MCF 10A (cell line): ENCODE measurements at places on chromosomes 11 and 22. TPM values are rescaled to one million over a fixed set of nuclear protein-coding genes. Genes with fewer than 3 reads are reported as not detected.

DNA sequence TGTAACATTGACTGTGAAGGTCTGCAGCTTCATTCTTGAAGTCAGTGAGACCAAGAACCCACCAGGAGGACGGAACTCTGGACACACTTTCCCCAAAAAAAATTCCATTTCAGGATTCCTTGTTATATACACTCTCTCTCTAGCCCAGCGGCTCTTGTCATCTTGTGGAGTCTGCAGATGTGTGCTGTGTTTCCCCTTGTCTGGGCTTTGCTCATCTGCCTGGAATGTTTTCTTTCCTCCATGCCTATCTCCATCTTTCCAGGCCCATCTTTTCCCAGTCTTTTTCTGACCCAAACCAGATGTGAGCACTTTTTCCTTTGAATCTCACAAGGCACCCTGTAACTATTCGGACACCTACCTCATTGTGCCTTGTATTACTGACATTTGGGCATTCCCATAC, 5.1 kb upstream of the DRG1 start:
- no peak overlapping the region for H3K27ac ChIP-seq
- H3K27me3 ChIP-seq = no peaks in the 10 kb centered on the region
- H3K36me3 ChIP-seq = no peaks in the 10 kb centered on the region
- no peaks in the 10 kb centered on the region for H3K4me1 ChIP-seq
- DNase-seq = no peak
- H3K4me3 ChIP-seq = no peak overlapping the region

GRCh38 chr11:92632495-92632894, 337.0 kb upstream of the MTNR1B start:
- no peak overlapping the region for H3K4me3 ChIP-seq
- H3K36me3 ChIP-seq = no peaks in the 10 kb centered on the region
- H3K27me3 ChIP-seq = no peaks in the 10 kb centered on the region
- no peaks in the 10 kb centered on the region for H3K4me1 ChIP-seq
- H3K27ac ChIP-seq = no peak overlapping the region

DNA sequence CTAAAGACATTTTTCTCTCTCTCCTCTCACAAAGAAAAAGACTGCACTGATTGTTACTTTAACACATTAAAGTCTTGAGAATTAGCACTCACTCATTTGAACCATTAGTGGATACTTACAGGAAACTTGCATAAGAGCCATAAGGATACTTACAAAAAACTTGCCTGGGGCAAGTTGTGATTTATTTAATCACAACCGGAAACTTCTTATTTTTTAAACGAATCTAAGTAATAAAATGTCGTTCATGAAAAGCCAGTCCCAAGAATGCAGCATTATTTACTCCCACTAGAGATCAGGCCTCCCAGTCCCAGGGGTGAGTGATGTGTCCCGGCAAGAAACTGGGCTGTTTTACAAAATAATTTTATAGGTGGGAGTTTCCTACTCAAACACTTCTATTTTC, 59.3 kb upstream of the TTC12 start:
- H3K36me3 ChIP-seq = no peaks in the 10 kb centered on the region
- peak; percentile 26 for DNase-seq
- no peak overlapping the region for H3K4me3 ChIP-seq
- no peak overlapping the region for H3K27ac ChIP-seq
- peaks cover 14% of the 10 kb centered on the region for H3K4me1 ChIP-seq

DNA sequence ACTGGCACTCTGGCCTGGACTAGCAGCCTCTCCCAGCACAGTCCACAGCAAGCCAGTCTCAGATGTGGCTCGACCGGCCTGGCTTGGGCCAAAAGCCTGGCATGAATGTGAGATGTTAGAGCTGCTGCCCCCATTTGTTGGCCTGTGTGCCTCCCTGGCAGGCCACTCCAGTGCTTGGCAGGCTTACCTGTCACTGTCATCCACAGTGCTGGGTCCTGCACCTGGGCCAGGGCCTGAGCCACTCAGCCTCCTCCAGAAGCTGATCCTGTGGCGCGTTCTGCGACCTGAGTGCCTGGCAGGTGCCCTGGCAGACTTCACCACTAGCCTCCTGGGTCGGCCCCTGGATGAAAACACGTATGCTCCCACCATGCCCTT, 36.1 kb downstream of the RRP8 start:
- DNase-seq = no peak
- no peaks in the 10 kb centered on the region for H3K27me3 ChIP-seq
- no peak overlapping the region for H3K27ac ChIP-seq
- H3K36me3 ChIP-seq = peaks cover 5% of the 10 kb centered on the region

DNA sequence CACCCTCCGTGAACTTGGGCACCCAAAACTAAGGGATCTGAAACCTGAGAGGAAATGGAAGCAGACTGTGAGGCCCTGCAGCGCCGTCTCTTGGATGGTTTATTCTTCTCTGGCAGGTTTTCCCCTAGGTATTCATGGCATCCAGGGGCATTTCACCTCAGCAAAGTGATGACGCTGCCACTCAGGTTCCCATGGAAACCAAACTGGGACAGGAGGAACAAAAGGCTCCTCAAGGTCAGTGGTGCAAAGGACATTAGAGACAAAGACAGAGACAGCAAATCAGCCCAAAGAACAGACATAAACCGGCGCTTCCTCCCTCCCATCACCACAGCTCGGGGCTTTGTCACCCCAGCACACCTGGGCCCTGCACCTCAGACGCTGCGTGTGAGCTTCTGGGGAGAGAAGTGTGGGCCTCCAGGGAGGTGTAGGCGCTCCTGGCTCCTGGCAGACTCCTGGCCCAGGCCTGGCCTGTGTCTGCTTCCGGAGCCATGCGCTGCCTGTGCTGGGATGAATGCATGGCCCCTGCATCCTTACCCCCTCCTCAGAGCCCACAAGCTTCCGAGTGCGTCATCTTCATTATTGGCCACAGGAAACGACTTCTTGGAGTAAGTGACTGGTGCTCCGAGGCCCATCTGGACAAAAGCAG, 5.9 kb downstream of the TP53AIP1 start:
- no peak for DNase-seq
- H3K36me3 ChIP-seq = peaks cover 6% of the 10 kb centered on the region
- no peak overlapping the region for H3K4me3 ChIP-seq
- H3K27me3 ChIP-seq = no peaks in the 10 kb centered on the region

GRCh38 chr11:73478737-73479347, 102.6 kb downstream of the RELT start:
- no peak overlapping the region for H3K4me3 ChIP-seq
- peaks cover 15% of the 10 kb centered on the region for H3K4me1 ChIP-seq
- no peaks in the 10 kb centered on the region for H3K27me3 ChIP-seq
- H3K27ac ChIP-seq = no peak overlapping the region

GRCh38 chr22:17116572-17117330, 4.4 kb downstream of the TMEM121B start:
- no peaks in the 10 kb centered on the region for H3K4me1 ChIP-seq
- H3K36me3 ChIP-seq = peaks cover 5% of the 10 kb centered on the region
- no peak for DNase-seq
- no peak overlapping the region for H3K4me3 ChIP-seq

DNA sequence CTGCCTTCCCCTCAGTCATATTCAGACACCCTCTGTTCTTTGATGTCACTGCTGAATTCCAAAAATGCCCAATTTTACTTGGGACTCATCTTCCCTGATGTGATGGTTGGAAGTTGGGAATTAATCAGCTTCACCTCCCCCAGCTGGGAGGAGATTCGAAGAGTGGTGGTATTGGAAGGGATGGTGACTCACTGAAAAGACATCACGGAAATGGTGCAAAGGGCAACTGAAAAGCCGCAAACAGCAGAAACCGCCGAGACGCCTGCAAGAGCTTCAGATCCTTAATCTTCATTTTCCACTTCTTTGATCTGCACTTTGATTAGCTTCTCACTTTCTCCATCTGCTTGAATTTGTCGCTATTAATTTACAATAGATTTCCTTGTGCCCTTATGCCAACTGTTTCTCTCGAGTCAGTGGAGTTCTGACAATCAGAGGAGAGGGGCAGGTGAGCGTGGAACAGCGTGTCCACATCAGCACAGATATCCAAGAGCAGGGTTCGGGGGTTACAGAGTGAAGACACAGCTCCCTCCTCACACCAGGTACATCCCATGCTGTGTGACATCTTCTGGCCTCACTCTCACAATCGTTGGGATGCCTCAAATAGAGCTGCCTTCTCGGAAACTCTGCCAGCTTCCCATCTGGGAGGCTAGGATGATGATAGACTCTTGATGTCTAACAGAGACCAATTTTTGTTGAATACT, 325.4 kb downstream of the BRD1 start:
- no peak for DNase-seq
- no peak overlapping the region for H3K4me3 ChIP-seq
- no peaks in the 10 kb centered on the region for H3K36me3 ChIP-seq
- H3K27me3 ChIP-seq = no peaks in the 10 kb centered on the region

DNA sequence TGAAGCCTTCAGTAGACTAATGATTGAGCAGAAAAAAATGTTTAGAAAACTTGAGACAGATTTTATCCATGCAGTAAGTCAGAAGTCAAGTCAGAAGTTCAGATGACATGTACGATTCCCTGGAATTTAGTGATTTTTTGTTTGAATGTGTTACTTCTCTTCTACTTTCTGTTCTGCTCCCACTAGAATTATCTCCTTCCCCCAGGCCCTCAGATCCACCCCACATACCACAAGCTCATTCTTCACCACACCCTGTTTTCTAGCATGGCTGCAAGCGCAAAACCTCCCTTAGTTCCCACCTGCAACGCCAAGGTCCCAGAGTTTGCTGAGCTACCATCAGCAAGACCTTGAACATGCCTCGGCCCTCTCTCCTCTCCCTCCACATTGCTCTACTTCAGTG, 64.1 kb downstream of the KCNJ1 start:
- peaks cover 6% of the 10 kb centered on the region for H3K36me3 ChIP-seq
- no peak for DNase-seq
- H3K4me1 ChIP-seq = peaks cover 6% of the 10 kb centered on the region
- H3K27ac ChIP-seq = no peak overlapping the region
- H3K4me3 ChIP-seq = no peak overlapping the region
- H3K27me3 ChIP-seq = no peaks in the 10 kb centered on the region

- no peak overlapping the region for H3K4me3 ChIP-seq
- peaks cover 12% of the 10 kb centered on the region for H3K4me1 ChIP-seq
- no peaks in the 10 kb centered on the region for H3K36me3 ChIP-seq
- H3K27ac ChIP-seq = no peak overlapping the region
- no peaks in the 10 kb centered on the region for H3K27me3 ChIP-seq
- DNase-seq = peak; percentile 41
These were observed 4.3 kb upstream of the APOL6 start for GRCh38 chr22:35643991-35644390.

DNA sequence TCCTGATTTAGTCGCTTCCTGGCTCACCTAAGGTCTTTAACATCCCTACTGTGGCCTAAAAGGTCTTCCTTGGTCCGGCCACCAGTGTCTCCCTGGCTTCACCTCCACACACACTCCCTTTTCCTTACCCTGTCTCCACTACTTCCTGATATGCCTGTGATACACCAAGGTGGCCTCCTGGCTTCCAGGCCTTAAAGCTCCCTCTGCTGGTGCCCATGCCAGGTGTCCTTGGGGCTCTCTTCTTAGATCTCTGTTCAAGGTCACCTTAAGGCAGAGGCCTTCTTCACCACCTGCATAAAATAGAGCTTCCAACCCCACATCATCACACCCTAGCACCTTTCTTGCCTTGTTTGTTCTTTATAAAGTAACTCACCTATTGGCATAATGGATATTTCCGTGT, 787.7 kb downstream of the NTM start:
- DNase-seq = peak; percentile 1
- no peak overlapping the region for H3K27ac ChIP-seq
- no peak overlapping the region for H3K4me3 ChIP-seq
- no peaks in the 10 kb centered on the region for H3K36me3 ChIP-seq

DNA sequence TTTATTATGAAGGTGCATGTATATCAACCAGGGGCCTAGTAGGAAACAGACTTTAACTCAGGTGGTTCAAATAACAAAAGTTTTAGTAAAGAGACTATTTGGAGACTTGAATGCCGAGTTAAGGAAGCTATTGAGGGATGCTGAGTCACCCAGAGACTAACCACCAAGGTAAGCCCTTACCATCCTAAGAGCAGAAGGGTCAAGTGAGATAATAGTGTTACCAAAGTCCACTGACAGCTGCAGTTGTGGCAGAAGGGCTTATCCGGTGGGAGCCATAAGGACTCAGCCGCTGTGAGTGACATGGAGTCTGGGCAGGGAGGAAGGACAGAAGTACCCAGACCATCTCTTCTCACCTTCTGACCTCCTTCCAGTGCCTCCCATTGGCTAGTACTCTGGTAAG, 134.0 kb downstream of the INSC start:
- no peaks in the 10 kb centered on the region for H3K36me3 ChIP-seq
- H3K27ac ChIP-seq = no peak overlapping the region
- DNase-seq = no peak
- H3K4me3 ChIP-seq = no peak overlapping the region

DNA sequence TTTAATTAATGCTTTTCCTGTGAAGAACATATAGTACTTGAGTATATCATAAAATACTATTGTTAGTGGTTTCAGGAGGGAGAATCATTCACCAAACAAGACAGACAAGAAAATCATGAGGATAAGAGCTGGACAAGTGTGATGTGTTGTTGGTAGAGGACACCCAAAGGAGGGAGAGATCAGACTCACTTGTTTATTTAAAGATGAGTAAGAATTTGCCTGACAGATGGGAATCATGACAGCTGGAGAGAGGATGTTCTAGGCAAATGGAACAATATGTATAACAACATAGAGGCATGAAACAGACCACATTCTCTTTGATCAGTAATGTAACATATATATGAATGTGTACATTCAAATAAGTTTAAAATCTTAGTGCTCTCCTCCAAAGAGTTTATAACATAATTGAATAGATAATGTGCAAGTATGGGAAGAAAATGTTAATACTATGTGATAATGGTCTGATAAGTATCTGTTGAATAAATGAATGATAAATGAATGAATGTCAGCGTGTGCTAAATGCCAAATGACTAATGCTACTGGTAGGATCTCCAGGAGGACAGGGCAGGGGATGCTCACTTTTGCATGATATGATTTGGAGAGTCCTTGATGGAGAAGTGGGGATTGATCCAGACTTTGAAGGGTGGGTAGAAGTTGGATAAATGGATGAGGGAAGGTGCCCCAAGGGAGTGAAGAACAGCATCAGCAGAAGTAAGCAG, 228.9 kb upstream of the SORL1-AS1 start:
- no peak overlapping the region for H3K4me3 ChIP-seq
- peaks cover 5% of the 10 kb centered on the region for H3K4me1 ChIP-seq
- no peaks in the 10 kb centered on the region for H3K36me3 ChIP-seq
- no peak for DNase-seq
- H3K27me3 ChIP-seq = no peaks in the 10 kb centered on the region
- H3K27ac ChIP-seq = no peak overlapping the region

DNA sequence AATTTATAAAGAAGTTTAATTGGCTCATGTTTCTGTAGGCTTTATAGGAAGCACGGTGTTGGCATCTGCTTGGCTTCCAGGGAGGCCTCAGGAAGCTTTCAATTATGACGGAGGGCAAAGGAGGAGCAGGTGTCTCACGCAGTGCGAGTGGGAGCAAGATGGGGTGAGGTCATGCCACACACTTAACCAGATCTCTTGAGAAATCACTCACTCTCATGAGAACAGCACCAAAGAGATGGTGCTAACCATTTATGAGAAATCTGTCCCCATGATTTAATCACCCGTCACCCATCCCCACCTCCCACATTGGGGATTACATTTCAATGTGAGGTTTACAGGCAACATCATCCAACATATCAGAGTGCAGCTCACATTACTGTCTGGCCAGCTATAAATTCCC, 103.5 kb downstream of the ARHGAP8 start:
- peak; percentile 29 for DNase-seq
- peaks cover 43% of the 10 kb centered on the region for H3K4me1 ChIP-seq
- H3K27ac ChIP-seq = peak overlapping the region; percentile 97
- no peak overlapping the region for H3K4me3 ChIP-seq
- H3K27me3 ChIP-seq = no peaks in the 10 kb centered on the region

Gene KCNE3
- not detected in 2 replicates for total RNA-seq

Gene TEX12
- total RNA-seq = not detected in 2 replicates

Gene ALDH3B1
- total RNA-seq = 37.2 and 50.1 TPM in 2 replicates

Gene UBQLNL
- not detected in 2 replicates for total RNA-seq

Gene RGL4
- not detected in 2 replicates for total RNA-seq

Gene LDLRAD3
- 39.2 and 55.7 TPM in 2 replicates for total RNA-seq

Gene SCGB1D2
- total RNA-seq = not detected in 2 replicates

Gene SCN2B
- total RNA-seq = not detected in 2 replicates

Gene MICAL3
- 54.1 and 62.1 TPM in 2 replicates for total RNA-seq
